NCI-H526 (cell line): ENCODE measurements at places on chromosomes 1 and 21.

GRCh38 chr1:234845097-234845660 lies 235.2 kb upstream of the IRF2BP2 start:
- DNase-seq, result no peak

DNA sequence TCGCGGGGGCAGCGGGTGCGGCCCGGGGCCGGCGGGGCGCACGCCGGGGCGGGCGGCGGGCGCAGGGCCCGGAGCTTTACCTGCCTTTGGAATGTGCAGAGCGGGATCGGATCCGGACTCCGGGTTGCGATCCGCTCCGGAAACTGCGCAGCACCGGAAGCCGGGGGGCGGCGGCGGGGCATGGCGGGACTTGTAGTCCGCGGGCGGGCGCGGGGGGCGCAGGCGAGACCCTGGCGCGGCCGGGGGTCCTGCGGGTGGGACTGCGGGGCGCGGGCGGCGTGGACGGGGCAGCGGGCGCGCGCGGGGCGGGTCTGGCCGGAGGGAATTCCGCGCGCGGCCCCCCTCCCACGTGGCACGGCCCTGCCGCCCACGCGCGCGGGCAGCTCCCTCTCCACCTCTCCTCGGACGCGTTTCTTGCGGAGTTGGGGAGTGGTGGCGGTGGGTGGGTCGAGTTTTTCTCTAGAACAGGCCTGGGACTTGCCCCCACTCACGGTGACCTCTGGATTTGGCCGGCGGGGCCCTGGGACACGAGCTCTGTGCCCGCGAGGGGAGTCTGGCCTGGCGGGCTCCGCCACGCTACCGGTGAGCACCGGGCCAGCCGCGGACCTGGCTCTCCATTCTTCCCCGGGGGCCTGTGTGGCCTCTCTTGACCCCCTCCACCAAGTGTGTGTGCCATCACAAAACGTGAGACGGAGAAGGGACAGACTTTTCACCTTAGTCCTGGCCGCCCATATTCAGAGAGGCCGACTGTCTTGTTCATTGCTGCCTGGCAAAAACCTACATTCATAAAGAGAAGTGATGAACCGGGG lies at the start of gene PRDM15:
Gene PRDM15 (minus strand): TSS at position 155 of the 809 bp plus-strand sequence. CDS start 18,981 bp downstream, outside the sequence.
- DNase-seq, result peak; percentile 87

DNA sequence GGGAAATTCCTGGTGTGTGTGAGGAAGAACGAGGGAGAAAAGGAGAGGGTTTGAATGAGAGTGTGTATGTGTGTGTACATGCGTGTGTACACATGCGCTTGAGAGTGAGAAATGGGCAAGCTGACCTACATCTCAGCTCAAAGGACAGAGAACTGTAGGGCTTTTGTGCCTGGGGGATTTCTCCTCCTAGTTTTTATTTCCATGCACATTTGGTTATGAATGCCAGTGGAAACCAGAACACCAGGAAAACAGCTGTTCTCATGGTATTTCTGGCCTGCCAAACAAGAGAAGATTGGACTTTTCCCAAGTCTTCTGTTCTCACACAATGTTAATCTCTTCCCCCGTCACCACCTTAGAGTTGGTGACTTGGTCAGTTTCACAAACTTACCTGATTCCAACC lies 45.2 kb downstream of the SLC44A3 start:
- peak; percentile 92 for DNase-seq

DNA sequence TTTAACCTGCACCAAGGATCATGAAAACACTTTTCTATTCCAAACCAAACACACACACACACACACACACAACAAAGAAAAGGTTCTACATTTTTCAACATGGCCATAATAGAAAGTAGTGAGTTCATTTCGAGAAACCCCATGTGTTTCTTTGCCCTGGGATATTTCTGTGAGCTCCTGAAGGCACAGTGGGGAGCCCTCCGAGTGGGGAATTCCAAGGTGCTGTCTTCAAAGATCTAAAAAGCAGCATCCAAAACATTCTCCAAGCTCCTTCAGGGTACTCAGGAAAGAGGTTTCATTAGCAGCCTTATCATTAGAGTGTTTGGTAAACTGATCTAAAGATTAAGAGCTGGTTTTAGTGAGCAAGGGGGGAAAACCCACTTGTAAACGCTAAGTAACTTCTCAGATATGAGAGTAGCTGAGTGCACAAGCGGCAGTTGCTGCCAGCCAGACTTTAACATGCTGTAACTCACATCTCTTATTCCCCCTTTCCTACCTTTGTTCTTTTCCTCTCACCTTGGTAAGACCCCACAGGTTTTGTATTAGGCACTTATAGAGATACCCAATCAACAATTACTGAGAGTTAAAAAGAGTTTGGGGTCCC lies 38.3 kb downstream of the ZC3H11B start:
- no peak for DNase-seq

DNA sequence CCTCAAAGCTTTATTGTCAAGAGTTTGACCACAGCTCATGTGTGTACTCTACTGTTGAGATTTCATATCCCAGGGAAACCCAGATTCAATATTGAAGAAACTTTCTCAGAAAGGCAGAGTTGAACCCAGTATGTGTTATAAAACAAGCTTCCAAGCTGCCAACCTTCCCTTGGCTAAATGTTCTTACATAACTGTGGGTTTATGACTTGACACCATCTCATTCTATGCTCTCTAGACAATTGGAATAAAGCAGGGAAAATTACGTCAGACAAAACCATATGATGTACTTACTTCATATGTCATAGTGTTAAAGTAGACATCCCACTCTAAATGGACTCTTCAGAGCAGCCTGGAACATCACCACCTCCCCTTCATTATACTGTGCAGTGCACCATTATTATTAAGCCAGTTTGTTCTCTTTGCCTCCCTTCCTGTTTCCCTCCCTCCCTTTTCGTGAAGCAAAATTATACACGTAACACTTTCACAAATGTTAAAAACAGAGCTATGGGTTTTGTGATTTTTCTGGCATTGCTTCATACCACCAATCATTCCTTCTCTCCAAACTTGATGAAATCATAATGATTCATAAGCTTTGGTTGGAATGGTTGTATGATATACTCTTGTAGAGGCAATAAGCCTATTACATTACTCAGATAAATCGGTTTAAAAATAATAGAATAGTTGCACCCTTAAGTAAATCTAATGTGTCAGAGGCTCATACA lies 507.2 kb downstream of the LTN1 start:
- no peak for DNase-seq

- peak; percentile 76 for DNase-seq
Measured at GRCh38 chr1:94805912-94806311, 14.2 kb upstream of the SLC44A3 start.

DNA sequence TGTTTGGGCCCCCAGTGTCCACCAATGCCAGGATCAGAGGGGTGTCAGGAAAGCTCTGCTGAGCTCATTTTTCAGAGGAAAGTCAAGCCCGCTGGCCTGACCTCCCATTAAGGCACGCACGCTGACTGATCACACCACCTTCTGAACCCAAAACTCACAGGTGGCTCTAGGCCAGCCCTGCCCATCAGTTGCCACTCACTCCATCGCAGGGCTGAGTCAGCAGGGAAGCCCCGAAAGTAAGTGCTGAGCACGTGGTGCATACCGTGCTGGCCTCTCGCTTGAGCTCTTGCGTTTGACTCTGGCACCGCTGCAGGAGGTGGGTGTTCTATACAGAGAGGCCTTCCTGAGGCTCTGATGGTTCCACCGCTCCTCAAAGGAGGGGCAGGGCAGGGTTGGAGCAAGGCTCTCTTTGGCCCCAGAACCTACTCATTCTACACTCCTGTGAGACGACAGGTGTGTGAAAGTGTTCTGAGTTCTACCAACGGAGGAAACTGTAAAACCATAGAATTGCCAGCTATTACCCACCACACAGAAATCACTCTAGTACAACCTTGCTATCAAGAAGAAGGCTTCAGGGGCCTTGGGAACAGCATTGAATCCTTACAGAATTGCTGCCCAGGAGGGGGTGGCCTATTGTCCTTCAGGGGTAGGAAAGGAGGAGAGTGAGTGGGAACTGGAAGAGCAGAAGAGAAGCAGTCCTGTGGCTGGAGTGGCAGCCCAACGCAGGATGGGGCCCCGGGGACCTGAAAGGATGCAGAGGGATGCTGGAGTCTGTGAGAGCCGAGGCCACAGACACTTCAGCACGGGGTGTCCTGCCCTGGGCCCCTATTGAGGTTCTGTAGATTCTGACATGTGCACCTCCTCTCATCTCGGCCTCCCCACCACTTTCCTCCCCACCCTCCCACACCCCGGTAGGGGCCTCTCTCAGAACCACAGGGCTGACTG lies 214.7 kb upstream of the EDN2 start:
- DNase-seq, result no peak

DNA sequence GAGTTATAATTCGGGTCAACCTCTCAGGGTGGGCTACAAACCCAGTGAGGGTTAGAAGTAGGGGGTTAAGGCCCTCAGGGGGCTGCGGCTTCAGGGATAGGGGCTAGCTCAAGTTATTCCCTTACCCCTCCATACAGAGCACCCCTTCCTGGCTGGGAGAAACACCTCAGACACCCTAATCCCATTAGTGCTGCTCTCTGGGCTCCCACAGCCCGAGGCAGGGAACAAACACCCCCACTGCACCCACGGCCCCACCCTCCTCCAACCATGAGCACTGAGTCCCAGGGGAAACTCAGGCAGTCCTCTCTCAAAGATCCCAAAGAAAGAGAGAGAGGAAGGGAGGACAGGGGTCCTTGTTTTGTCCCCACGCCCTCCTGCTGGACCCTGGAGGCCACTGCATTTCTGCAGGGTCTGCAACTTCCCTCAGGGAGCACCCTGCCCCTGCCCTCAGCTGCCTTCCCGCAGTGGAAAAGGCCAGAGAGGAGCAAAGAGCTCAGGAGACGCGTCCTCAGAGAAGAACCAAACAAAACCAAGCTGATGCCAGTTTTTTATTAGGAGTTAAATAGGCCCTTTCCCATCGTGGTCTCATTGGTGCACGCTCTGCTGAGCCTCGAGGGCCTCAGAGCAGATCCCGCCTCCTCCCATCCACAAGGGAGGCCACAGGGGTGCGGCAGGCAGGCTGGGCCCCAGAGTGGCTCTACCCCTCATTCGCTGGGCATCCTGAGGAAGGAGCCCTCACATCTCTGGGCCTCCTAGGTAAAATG lies 1.4 kb upstream of the S100A4 start:
- DNase-seq, result no peak

GRCh38 chr1:27364696-27365371 lies 1.9 kb downstream of the MAP3K6 start:
- DNase-seq, result no peak

- DNase-seq, result peak; percentile 37
Measured at GRCh38 chr1:205791568-205792180, 16.4 kb upstream of the RAB29 start.

DNA sequence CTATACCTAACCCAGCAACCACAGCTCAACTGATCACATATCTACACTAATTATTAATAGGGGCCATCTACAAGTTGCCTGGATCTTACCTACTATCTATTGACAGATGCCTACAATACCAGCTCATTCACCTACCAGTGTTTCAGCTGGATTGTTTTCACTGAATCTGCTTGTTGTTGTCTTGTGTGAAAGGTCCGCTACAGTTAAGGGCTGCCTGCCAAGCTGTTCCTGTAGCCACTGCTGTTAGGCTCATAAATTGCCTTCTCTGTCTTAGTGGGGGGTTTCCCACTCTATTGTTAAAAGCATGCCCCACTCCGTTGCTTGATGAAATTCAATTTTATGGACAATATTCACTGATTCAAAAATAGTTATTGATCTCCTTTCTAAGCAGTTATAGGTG lies 199.7 kb upstream of the TMPRSS15 start:
- DNase-seq, result no peak

DNA sequence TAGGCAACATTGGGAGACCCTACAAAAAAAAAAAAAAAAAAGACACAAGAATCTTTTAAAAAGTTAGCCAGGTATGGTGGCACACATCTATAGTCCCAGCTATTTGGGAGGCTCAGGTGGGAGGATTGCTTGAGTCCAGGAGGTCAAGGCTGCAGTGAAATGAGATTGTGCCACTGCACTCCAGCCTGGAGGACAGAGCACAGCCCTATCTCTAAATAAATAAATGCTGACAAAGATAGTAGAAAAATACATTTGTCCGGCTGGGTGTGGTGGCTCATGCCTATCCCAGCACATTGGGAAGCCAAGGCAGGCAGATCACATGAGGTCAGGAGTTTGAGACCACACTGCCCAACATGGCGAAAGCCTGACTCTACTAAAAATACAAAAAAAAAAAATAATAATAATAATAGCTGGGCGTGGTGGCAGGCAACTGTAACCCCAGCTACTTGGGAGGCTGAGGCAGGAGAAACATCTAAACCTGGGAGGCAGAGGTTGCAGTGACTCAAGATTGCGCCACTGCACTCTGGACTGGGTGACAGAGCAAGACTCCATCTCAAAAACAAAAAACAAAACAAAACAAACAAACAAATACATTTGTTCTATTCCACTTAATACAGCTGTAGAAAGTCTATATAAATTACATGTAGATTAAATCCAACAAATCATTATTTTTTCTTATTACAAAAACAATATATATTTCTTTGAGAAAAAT lies 48.5 kb downstream of the PHACTR4 start:
- no peak for DNase-seq
